ENCODE measurements at places on chromosomes 3 and 15.
A peak's percentile ranks its signal among the peaks of the same experiment; 100 is the strongest.

GRCh38 chr3:94137377-94137776 is 74.5 kb downstream of the NSUN3 start:
- no peak for DNase-seq

DNA sequence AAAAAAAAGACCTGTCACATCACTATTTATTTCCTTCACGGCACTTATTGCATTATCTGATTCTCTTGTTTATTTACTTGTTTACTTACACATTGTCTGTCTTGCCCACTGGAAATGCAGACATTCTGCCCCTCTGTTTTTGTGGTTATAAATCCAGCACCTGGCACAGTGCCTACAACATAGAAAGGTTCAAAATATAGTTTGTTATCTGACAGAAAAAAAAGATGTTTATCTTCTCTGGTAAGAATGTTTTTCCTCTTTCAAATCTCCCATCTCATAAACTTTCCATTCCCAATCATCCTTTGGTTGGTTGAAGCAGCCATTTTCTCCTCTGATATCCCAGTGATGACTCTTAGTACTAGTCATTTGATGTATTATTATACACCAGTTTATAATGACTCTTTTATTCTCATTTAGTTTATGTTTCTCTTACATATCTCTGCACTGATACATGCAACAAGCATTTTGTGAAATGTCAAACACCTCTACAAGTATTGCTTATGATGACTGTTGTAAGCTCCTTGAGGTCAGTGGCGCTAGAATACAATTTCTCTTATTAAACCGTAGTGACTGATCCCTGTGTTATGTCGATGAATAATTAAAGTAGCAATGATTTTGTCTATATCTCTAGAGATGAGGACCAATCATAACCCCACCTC is 398.4 kb upstream of the TBL1XR1 start:
- DNase-seq: no peak

GRCh38 chr15:29196722-29197121 is 72.9 kb downstream of the NSMCE3 start:
- no peak for DNase-seq

DNA sequence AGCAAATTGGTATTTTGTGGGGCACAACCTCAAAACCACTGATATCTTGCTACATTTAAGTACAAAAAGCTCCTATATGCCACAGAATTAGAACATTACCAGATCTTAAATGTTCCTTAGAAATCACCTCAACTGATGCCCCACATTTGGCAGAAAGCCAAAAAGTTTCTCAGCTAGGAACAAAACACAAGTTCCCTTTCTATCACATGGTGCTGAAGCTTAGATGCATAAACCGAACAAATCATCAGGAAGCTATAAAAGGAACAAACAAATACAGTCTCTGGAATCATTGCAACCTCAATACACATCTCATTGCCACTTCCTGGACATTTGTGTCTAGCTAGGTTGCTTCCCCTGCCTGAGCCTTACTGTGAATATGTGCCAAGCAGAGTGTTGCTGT is 492.6 kb downstream of the LPP start:
- no peak for DNase-seq

- no peak for DNase-seq
Measured at GRCh38 chr3:180250172-180250571, 213.4 kb upstream of the PEX5L start.

GRCh38 chr3:20055842-20056241 is 15.6 kb downstream of the KAT2B start:
- DNase-seq: no peak

GRCh38 chr15:89299896-89300295 is 34.7 kb downstream of the POLG start:
- DNase-seq: peak; percentile 9

All from forelimb muscle (tissue), 1 donor.